ENCODE measurements at places on chromosomes 2 and 18. TPM values are rescaled to one million over a fixed set of nuclear protein-coding genes. Genes with fewer than 3 reads are reported as not detected.

The PKDCC gene
- 77.1 TPM for total RNA-seq

The CDKL4 gene
- 0.59 TPM for total RNA-seq

The INHBB gene
- 2.8 TPM for total RNA-seq

The GNLY gene
- total RNA-seq = 2.3 TPM

The TNFAIP6 gene
- total RNA-seq = 2.4 TPM

The KCNK3 gene
- total RNA-seq = 2.8 TPM

The LBX2 gene
- total RNA-seq = 0.52 TPM

The CHRND gene
- not detected for total RNA-seq

The GCC2 gene
- 23.9 TPM for total RNA-seq

The ASXL3 gene
- 4.3 TPM for total RNA-seq

The POTEI gene
- total RNA-seq = not detected

The CHST10 gene
- 10.7 TPM for total RNA-seq

The HOXD1 gene
- total RNA-seq = not detected

Measured in left ventricle myocardium superior (tissue), 1 donor.